Activated effector memory CD4-positive, alpha-beta T cell treated with anti-CD3 and anti-CD28 coated beads, Interleukin-2, amount 50 U/mL, for 16 hours (primary cell): ENCODE measurements at places on chromosomes 1 and 21.

DNA sequence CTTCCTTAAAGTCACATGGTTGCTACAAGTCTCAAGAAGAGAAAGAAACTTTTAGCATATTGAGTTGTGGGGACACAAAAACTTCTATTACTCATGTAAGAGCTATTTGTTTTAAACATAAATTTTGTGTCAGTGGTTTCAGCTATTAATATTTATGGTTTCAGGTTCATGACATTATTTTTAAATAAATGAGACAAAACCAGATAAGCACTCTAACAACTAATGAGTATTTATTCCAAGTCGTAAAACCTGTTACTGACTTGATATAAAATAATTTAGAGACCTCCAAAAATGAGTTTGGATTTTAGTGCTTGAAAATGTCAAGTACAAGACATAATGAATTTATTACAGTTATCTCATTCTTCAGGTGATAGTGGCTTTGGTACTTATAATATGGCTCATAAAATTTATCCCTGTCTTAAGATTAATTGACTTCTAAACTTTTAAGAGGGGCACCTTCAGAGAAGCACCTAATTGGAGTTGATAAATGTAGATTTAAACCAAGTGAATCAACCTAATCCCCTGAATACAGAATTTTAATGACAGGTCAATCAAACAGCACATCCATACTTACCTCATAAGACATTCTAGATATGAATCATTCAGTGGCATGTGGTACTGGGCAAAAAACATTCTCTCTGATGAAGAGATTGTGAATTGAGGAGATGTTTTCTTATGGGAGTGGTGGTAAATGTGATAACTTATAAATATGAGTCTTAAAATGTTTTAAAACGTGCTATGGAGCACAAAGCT is 167.7 kb upstream of the PTGFR start:
- DNase-seq = no peak

DNA sequence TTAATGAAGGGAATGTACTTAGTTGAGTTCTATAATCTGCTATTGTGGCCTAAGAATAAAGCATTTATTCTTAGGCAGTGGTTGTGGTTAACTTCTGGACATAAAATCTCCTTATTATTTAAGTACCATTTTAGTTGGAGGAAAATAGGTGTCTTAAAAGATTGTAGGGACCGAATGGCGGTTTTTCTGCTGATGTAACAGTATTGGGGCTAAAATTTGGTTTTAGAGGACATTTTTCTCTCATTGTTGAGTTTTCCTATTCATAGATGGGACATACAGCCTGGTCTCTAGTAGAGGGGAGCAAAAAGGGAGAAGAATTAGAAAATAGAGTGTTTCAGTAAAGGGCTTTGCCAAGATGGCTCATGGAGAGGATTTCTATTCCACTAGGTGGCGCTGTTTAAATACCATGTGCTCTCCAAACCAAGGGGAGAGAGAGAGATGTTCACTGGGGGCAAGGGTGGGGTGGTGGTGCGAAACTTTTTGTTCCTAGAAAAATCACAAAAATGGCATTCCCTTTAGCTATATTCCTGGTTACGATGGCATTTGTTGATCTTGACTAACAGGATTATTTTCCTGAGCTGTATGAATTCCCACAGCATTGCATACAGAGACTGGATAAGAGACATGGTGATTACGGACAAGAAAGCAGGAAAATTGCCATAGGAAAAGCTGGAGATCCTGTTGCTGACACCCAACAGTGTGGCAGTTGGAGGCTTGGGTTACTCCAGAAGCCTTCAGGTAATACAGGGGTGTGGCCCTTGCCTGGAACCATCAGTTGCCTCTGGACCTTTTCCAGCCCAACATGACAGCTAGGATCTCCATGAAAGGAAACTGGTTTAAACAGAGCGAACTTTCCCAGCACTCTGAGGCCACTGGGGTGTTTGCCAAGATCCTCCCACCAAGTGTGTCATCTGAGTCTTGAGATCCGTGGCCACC is 18.2 kb upstream of the FCGR2A start:
- DNase-seq = no peak

- no peak for DNase-seq
Measured at GRCh38 chr1:231410036-231410612, 12.0 kb downstream of the EGLN1 start.

DNA sequence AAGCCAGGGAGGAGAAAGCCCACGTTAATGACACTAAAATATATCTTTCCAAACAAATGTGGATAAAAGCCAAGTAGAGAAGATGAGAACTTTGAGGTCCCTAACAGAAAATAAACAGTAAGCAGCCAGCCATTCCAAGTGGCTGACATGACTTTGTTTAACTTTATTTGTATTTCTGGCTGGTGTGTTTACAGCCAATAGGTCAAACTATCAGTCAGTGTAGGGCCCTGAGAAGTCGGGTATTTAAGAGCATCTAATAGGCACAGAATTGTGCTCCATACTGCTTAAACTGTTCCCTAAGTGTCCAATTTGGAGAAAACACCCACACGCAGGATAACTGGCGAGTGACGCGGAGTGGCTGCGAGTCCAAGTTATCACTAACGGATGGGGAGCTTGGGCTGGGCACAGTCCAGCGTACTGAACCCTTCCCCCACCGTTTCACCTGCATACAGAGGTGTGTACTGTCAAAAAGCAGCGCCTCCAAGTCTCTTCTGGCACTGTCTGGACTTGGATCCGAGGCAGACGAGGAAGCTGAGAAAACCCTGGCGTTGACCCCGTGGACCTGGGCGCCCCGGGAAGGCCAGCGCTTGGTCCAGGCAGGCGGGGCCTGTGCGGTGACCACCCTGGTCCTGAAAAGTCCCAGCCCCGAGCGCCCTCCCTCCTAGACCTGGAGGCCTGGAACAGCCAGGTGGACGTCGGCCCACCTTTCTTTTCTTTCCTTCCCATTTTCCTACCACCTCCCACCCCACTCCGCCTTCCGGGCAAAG is 662 bp upstream of the LGALS8 start:
- no peak for DNase-seq

DNA sequence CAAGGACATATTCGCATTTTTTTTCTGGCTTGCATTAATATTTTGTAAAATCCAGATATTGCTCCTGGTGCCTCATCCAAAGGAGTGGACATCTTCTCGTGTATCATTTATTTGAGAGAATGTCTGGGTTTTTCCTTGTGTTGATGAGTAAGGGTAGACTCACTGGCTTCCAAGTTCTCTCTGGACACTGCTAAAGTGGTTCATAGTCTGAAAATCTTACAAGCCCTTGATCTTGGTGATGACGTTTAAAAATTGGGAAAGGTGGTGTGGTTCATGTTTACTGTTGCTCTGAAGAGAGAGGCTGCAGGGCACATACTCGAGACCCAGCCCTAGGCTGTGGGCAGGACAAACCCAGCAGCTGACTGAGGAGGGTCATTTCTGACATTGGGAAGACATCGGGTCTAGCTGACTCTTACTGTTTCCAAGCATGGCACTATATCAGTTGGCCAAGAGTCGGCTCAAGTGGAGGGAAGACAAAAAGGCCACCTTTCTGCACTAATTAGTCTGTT is 296.2 kb downstream of the LMX1A start:
- no peak for DNase-seq

DNA sequence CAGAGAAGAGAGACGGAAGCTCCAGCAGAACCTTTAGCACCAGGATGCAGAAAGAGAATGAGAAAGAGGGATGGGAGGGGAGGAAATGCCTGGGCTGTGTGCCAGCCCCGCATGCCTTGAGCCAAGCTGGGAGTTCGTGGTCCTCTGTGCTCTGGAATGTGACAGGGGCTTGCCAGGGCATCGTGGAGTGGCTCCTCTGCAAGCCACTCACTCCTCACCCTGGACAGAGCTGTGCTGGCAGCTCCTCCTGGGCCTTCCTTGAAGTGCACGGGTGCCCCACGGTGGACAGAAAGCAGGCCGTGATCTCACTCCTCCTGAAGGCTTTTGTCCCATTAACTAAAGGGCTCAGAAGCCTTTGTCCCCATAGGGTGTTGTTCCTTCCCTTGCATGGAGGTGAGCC is 34.8 kb upstream of the PRELP start:
- no peak for DNase-seq

GRCh38 chr1:167157114-167157513 is 63.2 kb downstream of the STYXL2 start:
- no peak for DNase-seq

- no peak for DNase-seq
Measured at GRCh38 chr1:31650161-31651088, 5.7 kb upstream of the PEF1 start.

GRCh38 chr1:79052829-79053449 is 46.4 kb upstream of the ADGRL4 start:
- DNase-seq = no peak

GRCh38 chr21:45423201-45423955 is 18.4 kb downstream of the COL18A1 start:
- no peak for DNase-seq

DNA sequence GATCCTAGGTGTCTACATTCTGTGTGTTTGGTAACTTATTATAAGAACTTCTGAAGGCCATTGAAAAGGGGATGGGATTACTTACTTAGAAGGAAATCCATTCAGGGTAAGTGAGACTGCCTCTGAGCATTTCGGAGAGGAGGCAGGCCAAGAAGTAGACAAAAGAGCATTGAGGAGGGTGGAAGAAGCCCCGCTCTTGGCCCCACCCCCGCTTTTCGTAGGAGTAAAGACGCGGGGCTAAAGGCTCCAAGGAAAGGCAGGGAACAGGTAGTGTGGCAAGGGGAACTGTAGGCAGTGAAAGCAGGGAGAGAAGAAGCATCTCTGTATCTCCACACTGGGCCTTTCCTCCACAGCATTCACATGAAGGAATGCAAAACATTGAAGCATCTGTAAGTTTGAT is 51.8 kb upstream of the GRIK1 start:
- no peak for DNase-seq

GRCh38 chr1:99784143-99784542 is 17.7 kb upstream of the FRRS1 start:
- no peak for DNase-seq

DNA sequence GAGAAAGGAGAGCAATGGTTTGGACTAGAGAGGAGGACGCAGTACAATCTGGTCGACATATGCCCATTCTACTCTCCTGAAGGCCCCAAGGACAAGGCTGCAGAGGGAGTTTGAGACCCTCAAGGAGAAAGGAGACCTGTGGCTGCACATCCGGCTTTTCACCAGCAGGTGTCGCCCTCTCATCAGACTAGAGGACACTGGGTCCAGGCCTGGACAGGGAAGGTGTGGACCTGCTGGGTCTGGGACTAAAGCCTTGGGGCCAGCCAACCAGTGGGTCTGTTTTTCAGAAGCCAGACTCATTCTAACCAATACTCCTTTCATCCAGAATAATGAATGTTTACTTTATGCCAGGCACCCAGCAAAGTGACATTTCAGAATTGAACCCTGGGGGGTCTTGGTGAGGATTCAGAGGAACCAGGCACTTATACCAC is 5.0 kb downstream of the SRARP start:
- DNase-seq = peak; percentile 91

DNA sequence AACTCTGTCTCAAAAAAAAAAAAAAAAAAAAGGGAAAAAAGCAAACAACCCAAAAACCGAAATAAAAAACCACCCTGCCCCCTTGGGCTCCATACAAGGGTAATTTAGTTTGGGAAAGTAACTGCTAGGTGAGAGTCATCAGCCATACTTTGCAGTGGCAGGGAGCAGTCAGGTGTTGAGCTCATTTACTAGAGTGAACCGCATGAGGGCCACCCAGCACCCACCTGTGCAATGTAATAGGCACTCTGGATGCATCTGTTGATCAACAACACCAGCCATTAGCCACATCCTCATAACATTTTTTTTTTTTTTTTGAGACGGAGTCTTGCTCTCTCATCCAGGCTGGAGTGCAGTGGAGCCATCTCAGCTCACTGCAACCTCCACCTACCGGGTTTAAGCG is 9.1 kb downstream of the INAVA start:
- no peak for DNase-seq

DNA sequence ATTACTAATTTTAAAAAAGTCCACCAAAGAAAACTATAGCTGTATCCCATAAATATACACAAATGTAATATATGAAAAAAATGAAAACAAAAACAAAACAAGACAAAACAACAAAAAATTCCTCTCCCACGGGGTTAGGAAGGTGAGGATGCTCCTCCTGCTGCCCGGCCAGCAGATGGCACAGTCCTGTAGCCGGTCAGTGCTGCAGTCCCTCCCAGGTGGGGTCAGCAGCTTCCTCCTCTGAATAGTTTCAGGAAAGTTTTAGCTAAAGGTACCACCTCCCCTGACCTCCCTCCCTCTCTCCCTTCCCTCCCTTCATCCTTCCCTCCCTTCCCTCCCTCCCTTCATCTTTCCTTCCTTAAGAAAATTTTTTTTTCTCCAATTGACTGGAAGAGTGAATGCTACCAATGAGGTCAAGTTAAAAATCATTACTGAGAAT is 67.8 kb upstream of the BCL10 start:
- DNase-seq = no peak

DNA sequence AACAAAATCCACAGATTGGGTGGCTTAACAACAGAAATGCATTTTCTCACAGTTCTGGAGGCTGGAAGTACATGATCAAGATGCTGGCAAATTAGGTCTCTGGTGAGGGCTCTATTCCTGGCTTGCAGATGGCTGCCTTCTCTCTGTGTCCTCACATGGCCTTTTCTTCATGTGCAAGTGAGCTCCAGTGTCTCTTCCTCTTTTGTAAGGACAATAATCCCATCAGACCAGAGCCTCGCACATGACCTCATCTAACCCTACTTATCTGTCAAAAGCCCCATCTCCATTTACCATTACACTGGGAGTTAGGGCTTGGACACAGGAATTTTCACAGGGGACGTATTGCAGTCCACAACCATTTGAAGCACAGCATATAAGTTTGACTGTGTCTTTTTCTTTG is 181.6 kb downstream of the NEGR1 start:
- no peak for DNase-seq

DNA sequence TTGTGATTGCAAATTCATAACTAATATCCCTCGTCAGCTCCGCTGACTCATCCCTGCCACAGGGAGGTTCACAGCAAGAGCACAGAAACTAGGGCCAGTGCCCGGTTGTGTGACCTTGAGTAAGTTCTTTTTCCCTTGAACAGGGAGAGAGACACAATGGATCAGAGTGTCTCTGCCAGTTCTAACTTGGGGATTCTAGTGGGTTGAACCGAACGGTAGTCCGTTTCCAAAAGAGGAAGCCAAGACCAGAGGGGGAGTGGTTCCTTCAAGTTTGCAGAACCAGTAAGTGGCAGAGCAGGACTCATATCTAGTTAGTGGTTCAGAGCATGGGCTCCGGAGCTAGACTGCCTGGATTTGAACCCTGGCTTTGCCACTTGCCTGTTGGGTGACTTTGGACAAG is 4.9 kb upstream of the SHISA4 start:
- DNase-seq = peak; percentile 49

GRCh38 chr1:6384962-6385361 is 8.6 kb downstream of the ACOT7 start:
- DNase-seq = no peak

DNA sequence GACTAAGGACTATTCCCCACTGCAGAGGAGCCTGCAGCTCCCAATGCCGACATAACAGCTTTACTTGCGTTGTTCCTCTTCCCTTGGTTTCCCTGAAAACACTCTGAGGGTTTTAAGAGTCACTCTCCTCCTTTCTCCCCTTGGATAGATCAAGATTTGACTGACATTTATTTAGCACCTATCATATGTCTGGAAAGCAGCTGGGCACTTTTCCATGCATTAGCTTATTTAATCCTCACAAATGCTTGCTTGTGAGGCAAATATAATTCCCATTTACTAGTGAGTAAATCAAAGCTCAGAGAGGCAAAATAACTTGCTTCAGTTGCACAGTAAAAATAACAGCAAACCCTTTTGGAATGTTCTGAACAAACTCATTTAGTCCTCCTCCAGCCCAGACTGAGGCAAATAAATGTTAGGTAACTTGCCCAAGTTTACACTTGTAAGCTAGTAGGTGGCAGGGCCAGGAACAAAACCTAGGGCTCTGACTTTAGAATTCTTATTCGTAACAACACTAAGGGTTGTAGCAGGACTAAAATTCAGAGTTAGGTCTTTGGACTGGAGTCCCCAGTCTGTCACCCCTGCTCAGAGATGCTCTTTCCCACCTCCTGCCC is 81.4 kb downstream of the KCND3 start:
- no peak for DNase-seq
